ENCODE measurements at places on chromosomes 4 and X.

DNA sequence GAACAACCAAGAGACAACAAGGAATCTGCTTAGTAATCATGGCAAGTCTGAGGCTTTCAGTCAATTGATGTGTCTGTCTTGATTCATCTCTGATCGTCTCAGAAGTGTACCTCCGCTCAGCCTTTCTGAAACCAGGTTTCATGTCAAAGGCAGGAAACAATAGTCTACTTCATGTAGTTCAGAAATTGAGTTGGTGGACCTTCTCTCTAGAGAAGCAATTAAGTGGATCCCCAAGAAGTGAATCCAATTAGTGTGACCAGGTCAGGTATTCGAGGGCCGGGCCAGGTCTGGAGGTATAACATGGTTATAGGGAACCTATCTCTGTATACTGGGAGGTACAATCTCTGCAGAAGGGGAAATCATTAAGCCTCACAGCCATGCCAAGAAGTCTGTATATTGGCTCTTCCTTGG lies 32.0 kb downstream of the DAPP1 start:
- DNase-seq: no peak

DNA sequence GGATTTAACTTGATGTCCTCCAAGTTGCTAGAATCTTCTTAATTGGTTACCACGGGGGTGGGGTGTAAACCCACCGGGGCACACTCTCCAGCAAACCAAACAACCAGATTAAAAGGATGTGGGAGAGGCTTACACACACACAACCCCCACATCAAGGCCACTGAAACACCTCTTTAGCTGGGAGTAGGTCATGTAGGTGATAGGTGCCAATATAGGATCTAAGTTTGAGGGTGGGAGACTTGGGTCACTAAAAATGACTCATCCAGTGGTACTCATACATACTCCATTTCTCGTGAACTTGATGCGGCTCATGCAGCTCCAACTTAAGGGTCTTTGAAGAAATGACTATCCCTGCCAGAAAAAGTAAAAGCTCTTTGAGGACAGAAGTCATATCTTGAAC lies 20.5 kb upstream of the CD40LG start:
- no peak for DNase-seq

- no peak for DNase-seq
Observed at GRCh38 chr4:184007891-184008290, 102.8 kb downstream of the STOX2 start.

GRCh38 chr4:148170408-148171365 lies 271.5 kb downstream of the NR3C2 start:
- no peak for DNase-seq

- no peak for DNase-seq
Observed at GRCh38 chr4:54793856-54794422, 136.2 kb downstream of the KIT start.

- peak; percentile 19 for DNase-seq
Observed at GRCh38 chrX:123818243-123818642, 41.6 kb upstream of the XIAP start.

GRCh38 chrX:118345045-118345463 lies 852 bp upstream of the WDR44 start:
- no peak for DNase-seq

- DNase-seq: no peak
Observed at GRCh38 chr4:144575181-144575580, 70.8 kb upstream of the HHIP start.

- peak; percentile 76 for DNase-seq
Observed at GRCh38 chr4:3387154-3387942, 54.4 kb upstream of the HGFAC start.

DNA sequence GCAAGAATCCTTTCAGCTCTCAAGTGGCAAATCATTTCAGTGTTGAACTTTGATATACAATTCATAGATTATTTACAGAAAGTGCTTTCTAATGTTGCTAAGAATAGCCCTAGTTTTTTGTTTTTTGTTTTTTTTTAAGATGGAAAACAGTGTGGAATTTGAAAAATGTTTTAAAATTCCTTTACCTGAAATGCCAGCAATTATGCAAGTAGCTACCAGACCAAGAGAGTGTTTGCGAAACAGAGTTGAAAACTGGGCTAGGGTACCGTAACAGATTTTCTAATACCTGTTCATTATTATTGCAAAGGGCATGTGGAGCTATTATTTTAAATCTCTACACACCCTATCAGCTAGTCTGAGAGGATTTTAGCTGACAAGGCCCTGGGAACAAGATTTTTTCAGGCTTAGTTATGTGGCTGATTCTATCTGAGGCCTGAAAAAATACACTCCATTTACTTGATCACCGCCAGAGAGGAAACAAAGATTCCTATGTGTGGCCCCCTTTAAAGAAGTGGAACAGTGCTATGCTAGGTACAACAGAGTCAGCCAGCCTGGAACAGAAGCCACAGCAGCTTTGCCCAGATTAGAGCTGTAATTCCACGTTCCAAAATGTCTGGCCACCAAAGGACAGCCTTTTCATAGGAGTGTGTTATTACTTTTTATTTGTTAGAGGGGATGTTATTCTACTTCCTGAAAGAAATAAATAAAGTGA lies 46.9 kb upstream of the SLC39A8 start:
- DNase-seq: no peak

GRCh38 chr4:105686571-105686970 lies 21.9 kb downstream of the INTS12 start:
- no peak for DNase-seq

GRCh38 chr4:106914223-106914622 lies 121.9 kb downstream of the DKK2 start:
- DNase-seq: no peak

DNA sequence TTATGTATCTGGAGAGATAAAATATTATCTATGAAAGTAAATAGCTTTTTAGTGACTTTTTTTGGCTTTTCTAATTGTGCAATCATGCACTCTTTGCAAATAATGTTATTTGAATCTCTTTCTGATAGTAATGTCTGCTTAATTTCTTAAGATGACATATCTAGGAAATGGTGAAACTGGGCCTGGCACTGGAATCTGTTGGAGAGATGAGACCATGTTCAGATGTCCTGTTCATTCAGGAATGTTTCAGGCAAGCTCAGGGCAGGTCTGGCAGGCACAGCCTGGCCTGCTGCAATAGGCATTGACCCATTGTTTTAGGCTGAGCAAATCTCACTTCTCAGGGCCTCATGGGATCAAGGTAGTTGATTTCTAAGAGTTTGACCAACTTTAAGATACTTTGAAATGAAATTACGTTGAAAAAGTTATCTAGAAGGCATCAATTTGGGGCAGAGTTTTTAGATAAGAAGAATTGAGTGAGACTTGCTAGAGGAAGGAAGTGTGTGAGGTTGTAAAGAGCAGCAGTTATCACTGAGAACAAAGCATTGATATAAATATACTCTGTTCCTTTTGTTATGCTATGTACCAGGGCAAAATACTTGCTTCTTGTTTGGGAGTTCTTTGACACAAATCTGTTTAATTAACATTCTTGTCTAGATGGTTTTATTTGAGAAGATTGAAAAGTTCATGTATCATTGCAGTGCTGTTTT lies 133.0 kb upstream of the LEF1 start:
- no peak for DNase-seq

GRCh38 chr4:184861047-184861446 lies 35.3 kb upstream of the ACSL1 start:
- no peak for DNase-seq

DNA sequence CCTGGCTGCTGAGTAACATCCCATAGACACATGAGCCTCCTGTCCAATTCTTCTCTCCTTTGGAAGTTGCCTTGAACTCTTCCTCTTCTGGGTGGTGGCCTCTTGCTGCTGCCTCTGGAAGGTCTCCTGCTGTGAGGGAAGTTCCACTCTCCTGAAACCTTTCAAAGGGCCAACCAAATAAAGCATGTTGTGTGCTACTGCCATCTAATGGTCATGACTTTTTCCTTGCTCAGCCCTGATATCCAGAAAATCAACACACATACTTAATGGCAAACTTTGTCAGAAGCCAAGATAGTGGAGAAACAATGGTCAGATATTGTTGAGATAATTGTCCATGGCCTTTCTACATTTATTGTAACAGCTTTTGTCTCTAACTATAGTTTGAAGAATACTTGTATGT lies 19.1 kb upstream of the ZXDA start:
- DNase-seq: peak; percentile 49

DNA sequence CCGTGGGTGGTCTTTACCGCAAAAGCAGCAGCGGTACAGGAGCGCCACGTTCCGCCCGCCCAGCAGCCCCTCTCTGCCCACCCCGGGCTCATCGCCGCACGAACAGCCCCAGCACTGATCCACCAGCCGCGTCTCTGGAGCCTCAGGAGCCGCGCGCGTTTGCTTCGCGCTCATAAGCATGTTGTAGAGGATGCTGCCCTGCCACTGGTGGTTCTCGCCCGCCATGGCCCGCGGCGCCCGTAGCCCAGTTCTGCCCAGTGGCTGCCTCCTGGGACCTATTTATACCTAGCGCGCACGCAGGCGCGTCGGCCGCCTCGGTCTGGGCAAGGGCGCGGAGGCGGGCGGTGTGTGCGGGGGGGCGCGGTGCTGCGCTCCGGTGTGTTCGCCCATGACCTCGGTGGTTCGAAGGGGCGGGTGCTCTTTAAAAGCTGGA lies at the start of gene NR0B1:
NR0B1 (minus strand) TSS at position 252 of the 433 bp plus-strand sequence; CDS start at position 225, 27 bp downstream.
- no peak for DNase-seq
